ENCODE measurements at places on chromosomes 11 and 22.

DNA sequence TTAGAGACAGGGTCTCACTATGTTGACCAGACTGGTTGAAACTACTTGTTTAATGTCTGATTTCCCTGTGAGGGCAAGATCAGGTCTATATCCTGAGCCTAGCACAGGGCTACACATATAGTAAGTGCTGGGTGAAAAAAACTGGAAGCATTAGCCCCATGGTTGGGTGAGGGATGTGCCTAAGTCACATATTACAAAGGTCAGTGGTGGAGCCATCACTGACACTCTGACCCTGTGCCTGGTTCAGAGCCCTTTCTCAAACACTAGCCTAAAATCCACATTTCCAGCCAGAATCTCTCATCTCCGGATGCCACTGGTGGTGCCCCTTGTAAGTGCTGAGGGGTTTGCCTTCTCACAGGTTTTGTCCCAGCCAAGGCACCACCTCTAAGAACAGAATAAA lies 9.0 kb downstream of the TBC1D10A start:
- no peak for DNase-seq

DNA sequence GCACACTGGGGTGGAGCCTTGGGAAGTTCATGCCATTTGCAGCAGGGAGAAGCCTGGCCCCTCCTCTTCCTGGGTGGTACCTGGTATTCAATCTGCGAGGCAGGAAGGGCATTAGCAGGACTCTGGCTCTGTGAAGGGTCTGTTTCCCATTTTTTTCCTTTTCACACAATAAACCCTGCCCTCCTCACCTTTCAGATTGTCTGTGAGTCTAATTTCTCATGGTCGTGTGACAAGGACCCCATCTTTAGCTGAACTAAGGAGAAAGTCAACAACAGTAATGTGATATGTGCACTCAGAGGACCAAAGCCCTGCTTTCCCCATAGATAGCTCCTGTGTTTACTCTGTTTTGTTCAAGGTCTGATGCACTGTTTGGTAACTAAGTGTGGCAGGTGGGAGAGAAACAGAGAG lies 26.6 kb upstream of the CASP4 start:
- DNase-seq = no peak

- DNase-seq = no peak
These were observed 23.0 kb downstream of the TSKU start for GRCh38 chr11:76806131-76806530.

DNA sequence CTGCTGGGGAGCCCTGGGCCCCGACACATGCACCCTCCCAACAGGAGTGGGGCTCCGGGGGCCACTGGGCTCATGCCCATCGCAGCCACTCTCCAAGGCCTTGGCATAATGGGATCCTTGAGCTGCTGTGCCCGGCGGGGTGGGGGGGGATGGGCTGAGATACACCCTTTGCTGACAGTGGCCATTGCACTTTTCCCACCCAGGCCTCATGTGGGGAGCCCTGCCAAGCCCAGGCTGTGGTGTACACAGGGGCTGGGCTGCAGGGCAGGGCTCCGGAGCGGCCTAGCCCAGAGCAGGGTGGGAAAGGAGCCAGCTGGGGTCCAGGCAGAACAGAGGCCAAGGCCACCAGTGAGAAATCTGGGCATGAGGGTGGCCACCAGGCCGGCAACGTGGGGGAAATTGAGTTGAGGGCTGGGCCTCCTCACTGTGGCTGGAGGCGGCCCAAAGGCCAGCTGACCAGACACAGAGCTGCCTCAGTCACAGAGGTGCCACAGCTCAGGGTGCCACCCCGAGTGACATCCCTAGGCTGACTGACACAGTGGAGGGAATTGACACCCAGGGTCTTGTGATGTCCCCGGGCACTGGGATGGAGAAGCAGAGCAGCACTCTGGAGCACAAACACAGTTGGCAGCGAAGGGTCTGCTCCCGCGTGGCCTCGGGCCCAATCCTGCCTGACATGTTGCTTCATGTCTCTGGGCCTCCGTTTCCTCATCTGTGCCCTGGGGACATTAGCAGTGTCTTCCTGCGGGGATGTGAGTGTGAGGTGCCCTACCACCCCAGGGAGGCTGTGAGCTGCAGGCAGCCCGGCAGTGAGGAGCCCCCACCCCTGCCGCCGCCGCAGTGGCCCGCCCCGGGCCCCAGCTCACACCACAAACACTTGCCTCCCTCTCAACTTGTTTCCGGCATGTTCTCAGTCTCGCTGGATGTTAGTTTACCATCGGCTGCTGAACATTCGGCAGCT lies 30.4 kb downstream of the RTN4R start:
- peak; percentile 67 for DNase-seq

- DNase-seq = no peak
These were observed 833 bp downstream of the NHERF4 start for GRCh38 chr11:119185981-119186634.

DNA sequence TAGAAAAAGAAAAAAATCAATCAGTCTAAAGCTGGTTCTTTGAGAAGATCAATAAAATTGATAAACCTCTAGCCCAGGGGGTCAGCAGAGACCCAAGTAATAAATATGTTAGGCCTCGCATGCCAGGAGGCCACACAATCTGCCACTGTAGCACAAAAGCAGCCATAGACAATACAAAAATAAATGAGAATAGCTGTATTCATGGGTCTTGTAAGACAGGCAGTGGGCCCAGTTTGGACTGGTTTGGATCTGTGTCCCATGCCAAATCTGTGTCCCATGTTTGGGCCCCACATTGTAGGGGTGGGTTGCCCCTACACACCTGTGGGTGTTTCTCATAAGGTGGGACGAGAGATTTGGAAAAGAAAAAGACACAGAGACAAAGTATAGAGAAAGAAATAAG lies 6.6 kb upstream of the PLAAT4 start:
- no peak for DNase-seq

DNA sequence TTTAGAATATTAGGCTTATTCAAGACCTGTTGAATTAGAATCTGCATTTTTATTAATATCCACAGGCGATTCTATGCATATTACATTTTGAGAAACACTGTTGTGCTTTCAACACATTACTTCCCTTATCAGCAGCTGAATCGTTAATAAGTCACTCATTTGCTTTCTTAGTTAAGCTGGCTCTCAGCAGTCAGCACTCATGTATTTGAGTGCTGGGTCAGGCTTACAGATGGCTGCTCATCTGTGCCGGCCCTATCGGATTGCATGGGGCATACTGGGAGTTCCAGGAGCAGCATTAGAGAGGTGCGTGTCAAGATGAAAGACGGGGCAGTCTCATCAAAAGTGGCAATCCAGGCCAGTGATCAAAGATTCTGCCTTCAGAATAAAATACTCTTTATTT lies 10.8 kb upstream of the OR51L1 start:
- DNase-seq = no peak

- peak; percentile 73 for DNase-seq
These were observed 43.2 kb downstream of the NEU3 start for GRCh38 chr11:75031771-75032549.

DNA sequence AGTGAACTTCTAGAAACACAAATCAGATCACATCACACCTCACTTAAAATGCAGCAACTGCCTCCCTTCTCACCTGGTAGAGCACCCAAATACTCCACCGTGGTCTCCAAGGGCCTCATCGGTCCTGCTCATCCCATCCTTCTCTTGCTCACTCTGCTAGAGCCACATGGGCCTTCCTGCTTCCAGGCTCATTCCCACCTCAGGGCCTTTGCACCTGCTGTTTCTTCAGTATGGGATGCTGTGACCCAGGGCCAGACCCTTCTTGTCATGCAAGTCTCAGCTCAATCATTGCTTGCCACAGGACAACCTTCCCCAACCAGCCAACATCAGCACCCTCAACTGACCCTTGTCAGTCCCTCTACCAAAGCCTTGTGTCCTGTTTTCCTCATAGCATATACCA lies 124.9 kb downstream of the GALNT18 start:
- DNase-seq = no peak

- no peak for DNase-seq
These were observed 418.0 kb downstream of the SHANK2 start for GRCh38 chr11:70834277-70834940.

- DNase-seq = no peak
These were observed 12.0 kb downstream of the NPAT start for GRCh38 chr11:108210441-108210840.

- DNase-seq = no peak
These were observed 25.9 kb downstream of the PIWIL4 start for GRCh38 chr11:94593030-94593429.

- DNase-seq = no peak
These were observed 371.5 kb downstream of the RAB38 start for GRCh38 chr11:87803748-87804147.

DNA sequence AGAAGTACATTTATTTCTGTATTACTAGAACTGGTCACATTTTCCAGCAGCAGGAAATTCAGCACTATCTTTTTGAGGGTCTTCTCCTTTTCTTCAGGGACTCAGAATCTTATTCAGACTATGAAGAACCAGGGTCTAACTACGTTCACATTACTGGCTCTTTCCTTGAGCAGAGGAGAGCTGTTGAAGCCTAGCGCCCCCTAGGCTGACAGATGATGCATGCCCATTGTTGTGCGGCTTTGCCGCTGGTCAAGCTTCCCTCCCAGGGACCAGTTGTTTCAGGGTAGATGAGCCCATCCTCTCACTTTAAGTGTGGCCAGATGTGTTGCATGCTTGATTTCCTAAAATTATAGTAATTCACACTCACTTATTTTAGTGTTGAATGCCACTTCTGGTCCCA lies 168.2 kb upstream of the PDGFD start:
- DNase-seq = no peak

DNA sequence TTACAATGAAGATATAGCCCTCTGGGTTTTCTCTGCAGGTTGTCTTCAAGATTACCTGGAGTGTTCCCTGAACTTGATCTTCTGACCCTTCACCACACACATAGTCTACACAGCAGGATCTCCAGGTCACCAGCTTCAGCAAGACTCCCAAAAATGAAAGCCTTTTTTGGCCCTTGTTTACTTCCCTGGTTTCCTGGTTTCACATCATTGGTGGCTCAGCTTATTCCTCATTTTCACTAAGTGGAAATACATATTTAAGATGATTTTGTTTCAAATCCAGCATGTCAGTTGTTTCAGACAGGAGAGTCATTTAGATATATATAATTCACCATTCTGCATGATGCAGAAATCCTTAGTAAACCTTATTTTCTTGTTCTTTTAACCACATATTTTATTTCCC lies 41.6 kb upstream of the MPEG1 start:
- DNase-seq = no peak

DNA sequence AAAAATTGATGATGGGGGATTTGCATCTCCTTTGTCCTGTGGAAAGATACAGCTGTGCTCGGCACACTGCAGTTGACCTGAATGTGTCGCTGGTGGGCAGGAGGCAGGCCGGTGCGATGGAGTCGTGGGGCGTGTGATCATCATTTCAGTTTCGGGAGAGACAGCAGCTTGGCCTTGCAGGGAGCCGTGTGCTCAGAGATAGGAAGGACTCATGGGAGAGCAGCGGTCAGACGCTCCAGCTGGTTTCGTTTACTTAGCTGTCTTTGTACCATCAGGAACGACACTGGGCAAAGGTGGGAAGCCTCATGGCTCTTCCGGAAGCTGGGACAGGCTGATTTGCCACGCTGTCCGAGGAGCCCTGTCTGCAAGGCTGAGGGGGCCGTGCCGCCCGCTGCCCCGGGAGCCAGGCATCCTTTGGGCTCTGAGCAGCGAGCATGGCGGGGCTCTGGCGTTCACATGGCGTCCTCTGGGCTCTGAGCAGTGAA lies 32.7 kb downstream of the GRAMD4 start:
- no peak for DNase-seq

DNA sequence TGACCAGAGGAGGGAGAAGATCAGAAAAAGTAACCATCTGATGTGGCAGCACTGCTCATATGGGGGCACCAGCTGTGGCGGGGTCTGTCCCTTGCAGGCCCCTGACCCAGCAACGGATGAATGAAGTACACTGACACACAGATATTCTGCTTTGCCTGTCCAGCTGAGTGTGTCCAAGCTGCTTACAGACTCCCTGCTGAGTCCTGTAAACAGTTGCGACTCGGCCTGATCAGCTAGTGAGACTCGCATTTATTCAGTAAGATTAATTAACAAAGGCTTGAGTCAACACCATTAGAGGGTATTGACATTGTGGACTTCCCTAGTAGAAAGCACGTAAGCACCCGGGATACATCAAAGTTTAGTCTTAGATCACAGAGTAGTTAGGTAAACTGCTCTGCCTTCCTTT lies 15.3 kb upstream of the OR10D3 start:
- no peak for DNase-seq

GRCh38 chr11:31484497-31484896 lies 24.9 kb downstream of the IMMP1L start:
- no peak for DNase-seq

DNA sequence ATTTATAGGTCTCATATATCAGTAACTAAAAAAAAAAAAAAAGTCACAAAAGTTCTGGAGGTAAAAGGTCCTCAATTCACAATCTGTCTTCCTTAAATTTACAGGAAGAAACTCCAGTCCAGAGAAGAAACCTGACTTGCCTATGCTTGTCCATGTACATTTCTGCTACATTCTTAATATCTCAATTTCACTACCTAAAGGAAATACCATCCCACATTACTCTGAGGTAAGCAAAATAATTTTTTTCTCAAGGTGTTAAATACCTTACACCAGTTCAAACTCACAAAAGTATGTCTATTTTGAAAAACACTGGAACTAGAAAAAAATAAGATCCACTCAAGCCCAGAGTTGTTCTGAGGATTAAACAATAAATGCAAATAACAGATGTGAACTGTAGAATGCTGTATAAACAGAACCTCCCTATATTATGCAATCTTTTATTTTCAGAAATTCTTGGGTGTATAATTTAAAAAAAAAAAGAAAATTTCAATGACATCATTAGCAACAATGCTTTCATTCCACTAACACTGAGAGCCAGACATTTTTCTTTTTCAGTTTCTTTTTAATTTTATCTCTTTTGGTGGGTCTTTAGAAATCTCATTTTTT lies 49.9 kb upstream of the GDPD4 start:
- no peak for DNase-seq

GRCh38 chr11:70897429-70897828 lies 354.9 kb downstream of the SHANK2 start:
- no peak for DNase-seq

All from activated CD8-positive, alpha-beta T cell treated with anti-CD3 and anti-CD28 coated beads, Interleukin-2, amount 10 ng/mL, durations not matched to agents 7 days and 5 days (primary cell).